Upper lobe of left lung (tissue), 6 donors: ENCODE measurements at places on chromosomes 12 and 14. TPM values are rescaled to one million over a fixed set of nuclear protein-coding genes. Genes with fewer than 3 reads are reported as not detected.

- no peak overlapping the region for H3K27ac ChIP-seq
- H3K27me3 ChIP-seq, result no peaks in the 10 kb centered on the region
- no peaks in the 10 kb centered on the region for H3K36me3 ChIP-seq
- H3K4me1 ChIP-seq, result no peaks in the 10 kb centered on the region
- DNase-seq, result no peak
- H3K4me3 ChIP-seq, result no peak overlapping the region
Measured at GRCh38 chr14:90714811-90715210, 101.4 kb downstream of the TTC7B start.

- no peak overlapping the region for H3K27ac ChIP-seq
- no peaks in the 10 kb centered on the region for H3K36me3 ChIP-seq
- no peak overlapping the region for H3K4me3 ChIP-seq
- no peak for DNase-seq
Measured at GRCh38 chr14:84446250-84446649, 1083.7 kb upstream of the FLRT2 start.

The CLBA1 gene
- 14.2 TPM for total RNA-seq

- no peaks in the 10 kb centered on the region for H3K4me1 ChIP-seq
- H3K27ac ChIP-seq, result no peak overlapping the region
- H3K4me3 ChIP-seq, result no peak overlapping the region
Measured at GRCh38 chr14:88142997-88143396, 138.1 kb downstream of the GPR65 start.
